ENCODE measurements at places on chromosomes 6 and 20.

- no peak for DNase-seq
These were observed 89.2 kb upstream of the BCLAF1 start for GRCh38 chr6:136378888-136379287.

DNA sequence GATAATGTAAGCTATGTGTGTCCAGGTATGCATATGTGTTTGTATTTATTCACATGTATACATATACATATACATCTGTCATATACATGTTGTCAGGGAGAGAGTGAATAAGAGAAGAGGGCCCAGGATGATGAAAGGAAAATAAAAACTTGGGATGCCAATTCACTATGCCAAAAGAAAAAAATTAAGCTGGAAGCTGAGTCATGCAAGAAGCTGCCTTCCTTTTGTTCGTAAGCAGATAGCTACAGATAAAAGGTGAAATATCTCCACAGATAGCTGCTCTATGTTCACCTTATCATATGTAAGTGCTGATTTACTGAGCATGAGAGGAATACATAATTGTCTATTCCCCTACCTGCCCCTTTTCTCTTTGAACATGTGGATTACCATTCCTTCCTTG lies 579.9 kb downstream of the EPM2A start:
- no peak for DNase-seq

DNA sequence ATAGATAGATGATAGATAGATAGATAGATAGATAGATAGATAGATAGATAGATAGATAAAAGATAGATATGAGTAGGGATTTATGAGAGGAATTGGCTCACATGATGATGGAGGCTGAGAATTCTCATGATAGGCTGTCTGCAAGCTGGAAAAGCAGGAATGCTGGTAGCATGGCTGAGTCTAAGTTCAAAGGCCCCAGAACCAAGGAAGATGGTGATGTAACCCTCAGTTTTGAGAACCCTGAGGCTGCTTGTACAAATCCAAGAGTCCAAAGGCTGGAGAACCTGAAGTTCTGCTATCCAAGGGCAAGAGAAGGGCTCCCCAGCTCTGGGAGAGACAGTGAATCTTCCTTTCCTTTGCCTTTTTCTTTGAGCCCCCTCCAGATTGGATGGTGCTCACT lies 210.8 kb downstream of the RFPL4B start:
- no peak for DNase-seq

DNA sequence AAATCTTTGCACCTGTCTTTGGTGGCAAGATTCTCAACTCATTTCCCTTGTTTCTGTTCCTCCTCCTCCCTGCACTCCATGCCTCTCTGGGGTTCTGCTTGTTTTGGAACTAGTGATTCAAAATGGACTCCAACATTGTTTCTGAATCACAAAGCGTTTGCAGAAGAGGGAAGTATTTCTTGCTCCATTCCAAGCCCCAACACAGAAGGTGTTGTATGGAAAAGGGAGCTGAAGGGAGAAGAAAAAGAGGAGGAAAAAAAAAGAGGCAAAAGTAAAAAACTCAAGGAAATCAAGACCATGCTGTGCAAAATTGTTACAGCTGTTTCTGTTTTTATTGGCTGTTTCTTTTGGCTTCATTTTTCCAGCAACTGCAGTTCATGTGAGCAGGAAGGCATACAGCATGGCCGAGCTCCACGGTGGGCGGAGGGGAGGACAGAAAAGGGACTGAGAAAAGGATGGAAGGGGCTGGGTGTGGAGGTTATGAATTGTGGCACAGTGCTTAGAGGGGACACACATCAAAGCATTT lies 66.9 kb upstream of the PRL start:
- no peak for DNase-seq

DNA sequence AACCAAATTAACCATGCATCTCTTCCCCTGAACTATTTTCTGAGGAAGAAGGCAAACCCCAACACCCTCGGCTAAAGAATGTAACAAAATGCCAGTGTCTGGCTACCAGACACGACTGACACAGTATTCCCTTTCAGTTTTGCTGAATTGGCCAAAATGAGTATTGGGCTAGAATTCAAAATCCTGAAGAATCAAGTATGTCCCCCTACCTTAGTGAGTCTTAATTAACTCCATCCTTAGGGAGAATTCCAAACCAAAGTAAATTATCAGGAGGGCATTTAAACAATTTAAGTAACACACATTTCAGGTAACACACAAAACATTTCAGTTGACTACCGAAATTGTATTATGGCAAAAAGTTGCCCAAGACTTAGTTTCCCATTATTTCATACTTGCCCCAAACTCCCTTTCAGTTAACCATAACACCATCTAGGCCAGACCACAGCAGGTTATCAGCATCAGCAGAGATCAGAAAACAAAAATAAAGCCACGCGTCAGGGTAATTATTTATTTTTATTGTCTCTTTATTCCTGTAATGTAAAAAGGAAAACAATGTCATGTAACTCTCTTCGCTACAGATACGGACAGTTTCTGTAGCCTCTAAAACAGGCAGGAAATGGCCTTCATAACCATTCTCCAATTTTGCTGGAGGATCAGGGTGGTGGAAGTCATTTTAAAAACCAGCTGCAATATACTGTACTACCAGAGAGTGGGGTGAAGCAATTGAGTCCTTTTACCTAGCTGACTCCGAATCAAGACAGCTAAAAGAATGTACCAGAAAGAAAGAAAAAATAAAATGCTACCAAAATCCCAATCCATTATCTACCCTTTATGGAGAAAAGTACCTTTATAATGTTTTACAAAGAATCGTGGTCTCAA lies 1.9 kb downstream of the SNX5 start:
- no peak for DNase-seq

DNA sequence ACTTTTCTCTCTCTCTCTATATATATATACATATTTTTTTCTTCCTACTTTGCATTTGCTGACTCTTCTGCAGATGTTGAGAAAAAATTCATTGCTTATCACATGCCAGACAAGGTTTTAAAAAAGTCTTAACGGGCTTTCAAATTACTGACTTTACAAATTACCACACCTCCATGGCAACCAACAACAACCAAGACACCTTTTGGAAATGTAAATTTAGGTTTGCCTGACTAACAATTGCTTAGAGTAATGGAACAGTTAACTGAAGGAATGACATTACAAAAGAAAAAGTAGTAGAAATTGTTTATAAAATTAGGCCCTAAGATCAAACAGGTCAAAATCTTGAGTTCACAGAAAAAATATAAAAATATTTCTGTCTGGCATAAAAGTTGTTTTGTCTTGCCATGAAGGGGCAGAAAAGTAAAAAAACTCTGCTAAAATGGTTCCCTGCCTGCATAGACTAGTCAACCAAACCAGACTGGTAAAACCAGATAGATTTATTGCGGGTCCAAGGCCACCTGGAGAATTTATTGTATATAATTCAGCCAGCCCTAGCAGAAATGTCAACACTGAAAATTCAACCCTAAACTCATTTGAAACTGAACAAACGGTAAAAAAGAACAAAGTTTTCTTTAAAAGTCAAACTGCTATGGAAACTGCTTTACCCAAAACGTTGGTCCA lies 92.8 kb upstream of the FRMD1 start:
- no peak for DNase-seq

- no peak for DNase-seq
These were observed 197.6 kb upstream of the PMEPA1 start for GRCh38 chr20:57907131-57908000.

DNA sequence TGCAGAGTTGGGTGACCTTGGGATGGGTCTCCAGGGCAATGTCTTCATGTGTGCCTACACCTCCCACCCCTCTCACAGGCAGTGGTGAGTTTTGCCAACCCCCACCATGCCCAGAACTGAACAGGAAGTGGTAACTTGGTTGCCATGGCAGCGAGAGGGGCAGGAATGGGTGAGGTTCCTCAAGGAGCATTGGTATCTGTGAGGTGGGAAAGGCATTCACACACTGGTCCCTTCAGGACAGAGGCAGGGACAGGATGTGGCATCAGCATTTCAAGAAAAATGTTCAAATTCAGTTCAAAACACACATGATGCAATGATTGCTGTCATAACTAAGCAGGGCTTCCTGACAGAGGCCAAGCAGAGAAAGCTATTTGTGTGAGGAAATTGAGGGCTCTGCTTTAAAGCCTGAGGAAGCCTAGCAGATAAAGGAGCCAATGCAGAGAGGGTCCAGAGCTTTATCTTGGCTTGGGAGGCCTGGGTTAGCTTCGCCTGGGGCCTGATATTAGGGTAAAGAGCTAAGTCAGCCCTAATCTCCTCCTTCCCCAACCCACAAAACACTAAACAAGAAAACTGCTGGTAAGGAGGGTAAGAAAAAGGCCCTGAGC lies 551 bp downstream of the TREML2 start:
- DNase-seq: no peak

GRCh38 chr6:87721311-87721710 lies 19.3 kb upstream of the AKIRIN2 start:
- DNase-seq: no peak

GRCh38 chr6:88964509-88964908 lies 1.1 kb upstream of the RNGTT start:
- no peak for DNase-seq

DNA sequence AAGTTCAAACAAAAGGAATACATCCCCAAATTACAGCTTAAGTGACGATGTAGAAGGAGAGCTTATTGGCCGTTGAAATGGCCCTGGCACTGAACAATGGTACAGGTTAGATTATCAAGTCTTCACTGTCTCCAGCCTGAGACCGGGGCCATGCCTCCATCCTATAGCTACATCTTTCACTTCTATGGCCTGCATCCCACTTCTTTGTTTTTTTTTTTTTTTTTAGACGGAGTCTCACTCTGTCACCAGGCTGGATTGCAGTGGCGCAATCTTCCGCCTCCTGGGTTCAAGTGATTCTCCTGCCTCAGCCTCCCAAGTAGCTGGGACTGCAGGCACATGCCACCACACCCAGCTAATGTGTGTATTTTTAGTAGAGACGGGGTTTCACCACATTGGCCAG lies 464.6 kb downstream of the CDH26 start:
- no peak for DNase-seq

- DNase-seq: no peak
These were observed 176.7 kb downstream of the BMP7 start for GRCh38 chr20:57089699-57090144.

DNA sequence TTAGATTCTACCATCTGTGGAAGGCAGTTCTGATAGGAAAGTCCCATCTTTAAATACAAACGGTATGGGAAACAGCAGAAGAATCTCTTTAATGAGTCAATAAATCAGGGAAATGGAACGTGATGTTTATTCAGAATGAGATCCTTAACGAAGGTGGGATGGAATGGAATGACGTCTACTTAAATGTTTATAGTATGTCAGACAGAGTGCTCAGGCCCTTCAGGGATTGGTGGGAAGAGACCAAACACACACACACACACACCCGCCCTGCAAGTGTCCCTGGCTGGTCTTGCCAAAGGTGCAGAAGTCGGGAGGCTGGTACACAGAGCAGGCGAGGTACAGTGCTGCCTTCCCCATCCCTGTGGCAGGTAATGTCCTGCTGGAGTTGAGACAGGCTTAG lies 164.0 kb downstream of the FARS2 start:
- DNase-seq: no peak

DNA sequence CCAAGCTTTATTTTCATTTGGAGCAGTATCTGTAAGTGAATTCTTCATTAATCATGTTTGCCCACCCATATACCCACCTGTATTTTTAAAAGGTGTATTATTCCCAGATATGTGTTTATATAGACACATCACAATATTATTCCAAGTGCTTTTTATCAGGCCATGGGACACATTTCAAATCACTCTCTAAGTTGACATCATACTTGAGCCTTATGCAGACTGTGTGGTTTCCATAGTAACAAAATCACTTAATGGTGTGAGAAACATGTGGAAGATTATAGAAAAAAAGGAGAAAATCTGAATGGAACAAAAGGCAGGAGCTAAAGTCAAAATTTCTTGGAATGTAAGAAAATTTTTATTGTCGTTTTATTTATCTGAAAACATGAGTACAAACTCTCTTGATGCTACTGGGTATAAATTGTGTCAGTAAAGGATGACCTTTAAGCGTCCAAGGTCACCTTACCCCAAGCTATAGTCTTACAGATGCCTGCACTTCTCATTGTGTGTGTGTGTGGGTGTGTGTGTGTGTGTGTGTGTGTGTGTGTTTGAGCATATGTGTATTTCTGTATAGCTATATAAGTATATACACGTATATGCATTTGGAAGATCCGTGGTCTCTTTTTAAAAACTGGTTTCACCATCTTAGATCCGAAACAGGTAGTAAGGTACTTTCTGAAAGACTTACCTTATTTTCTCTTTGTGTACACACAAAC lies 79.8 kb upstream of the CCN6 start:
- DNase-seq: no peak

DNA sequence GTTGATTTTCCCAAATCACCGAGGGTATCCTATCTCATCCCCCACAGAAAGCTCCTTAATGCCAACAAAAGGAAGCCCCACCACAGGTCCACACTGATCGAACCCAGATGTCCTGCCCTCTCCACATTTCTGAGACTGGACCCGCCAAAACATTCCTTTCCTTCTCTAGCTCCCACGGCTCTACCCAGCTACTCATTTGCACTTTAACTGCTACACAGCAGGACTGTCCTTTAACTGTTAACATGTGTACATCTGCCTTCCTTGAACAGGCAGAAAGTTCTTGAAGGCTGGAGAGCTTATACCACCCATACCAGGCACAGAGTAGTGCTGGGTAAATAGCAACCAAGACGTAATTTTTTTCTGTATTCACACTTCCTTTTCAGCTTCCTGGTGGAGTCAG lies 68.6 kb downstream of the TRMT6 start:
- DNase-seq: no peak
